ENCODE measurements at places on chromosomes 1 and 21.
A peak's percentile ranks its signal among the peaks of the same experiment; 100 is the strongest.

DNA sequence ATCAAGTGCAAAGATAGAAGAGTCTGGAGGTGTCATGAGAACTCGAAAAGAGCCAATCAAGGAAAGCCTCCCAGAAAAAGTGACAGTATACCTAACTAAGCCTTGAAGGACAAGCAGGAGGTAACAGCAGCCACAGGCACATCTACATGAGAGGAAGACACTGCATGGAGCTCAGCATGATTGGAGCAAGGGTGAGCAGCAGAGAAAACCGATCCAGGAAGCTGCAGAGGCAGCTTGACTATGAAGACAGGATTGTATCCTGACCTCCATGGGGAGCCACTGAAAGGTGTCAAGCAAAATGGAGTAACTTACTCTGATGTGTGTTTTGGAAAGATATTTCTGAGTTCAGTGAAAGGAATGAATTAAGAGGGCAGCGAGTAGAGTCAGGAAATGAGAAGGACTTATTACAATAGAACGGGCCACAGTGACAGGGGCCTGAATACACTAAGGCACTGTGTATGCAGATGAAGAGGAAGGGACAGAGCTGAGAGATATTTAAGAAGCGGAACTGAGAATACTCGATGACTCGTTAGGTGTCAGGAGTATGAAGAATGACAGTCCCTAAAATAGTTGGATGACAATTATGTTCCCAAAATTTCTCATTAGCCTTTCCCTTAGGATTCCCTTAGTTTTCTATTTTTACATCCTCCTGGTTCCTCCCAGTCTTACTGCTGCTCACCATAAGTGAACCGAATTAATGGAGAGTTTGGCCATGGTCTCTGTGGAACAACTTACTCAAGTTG, 139.3 kb upstream of the NFIA start:
- no peak for DNase-seq

GRCh38 chr1:28582248-28582615, 9.8 kb upstream of the RAB42 start:
- no peak for DNase-seq

- no peak for DNase-seq
Observed at GRCh38 chr1:7341145-7341905, 429.8 kb upstream of the VAMP3 start.

GRCh38 chr1:226798427-226799411, 59.6 kb upstream of the ITPKB start:
- DNase-seq, result no peak

- DNase-seq, result no peak
Observed at GRCh38 chr1:39269349-39269748, 64.9 kb downstream of the MACF1 start.

GRCh38 chr1:200867018-200867811, 5.6 kb upstream of the GPR25 start:
- no peak for DNase-seq

DNA sequence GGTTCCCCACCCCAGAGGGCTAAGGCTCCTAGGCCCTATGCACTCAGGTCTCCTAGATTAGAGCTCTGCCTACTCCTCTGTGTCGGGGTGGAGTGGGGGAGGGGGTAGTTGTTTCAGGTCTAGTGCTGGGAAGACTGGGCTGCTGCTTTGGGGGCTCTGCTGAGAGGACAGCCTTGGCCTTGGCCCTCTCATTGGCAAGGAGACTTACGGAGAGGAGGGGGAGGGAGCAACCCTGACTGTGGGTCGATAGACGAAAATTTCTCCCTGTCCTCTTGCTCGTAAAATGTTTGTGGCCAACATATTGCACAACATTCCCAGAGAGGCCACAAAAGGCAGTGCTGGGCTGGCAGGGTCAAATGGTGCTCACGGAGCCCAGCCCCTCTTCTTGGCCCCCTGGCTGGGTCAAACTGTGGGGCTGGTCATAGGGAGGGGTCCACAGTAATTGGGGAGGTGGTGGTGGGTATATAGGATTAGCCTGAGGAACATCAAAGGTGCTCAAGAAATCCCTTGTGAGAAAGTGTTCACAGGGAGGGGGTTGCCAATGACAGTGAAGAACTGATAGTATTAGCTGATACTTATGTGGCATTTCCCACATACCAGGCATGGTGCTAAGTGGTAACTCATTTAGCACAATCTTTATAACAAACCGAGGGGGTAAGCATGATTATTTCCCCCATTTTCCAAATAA, 8.5 kb upstream of the DMBX1 start:
- DNase-seq, result no peak

- DNase-seq, result no peak
Observed at GRCh38 chr21:41321908-41322495, 5.4 kb downstream of the FAM3B start.

- DNase-seq, result peak; percentile 23
Observed at GRCh38 chr1:231053493-231054162, 13.6 kb upstream of the FAM89A start.

DNA sequence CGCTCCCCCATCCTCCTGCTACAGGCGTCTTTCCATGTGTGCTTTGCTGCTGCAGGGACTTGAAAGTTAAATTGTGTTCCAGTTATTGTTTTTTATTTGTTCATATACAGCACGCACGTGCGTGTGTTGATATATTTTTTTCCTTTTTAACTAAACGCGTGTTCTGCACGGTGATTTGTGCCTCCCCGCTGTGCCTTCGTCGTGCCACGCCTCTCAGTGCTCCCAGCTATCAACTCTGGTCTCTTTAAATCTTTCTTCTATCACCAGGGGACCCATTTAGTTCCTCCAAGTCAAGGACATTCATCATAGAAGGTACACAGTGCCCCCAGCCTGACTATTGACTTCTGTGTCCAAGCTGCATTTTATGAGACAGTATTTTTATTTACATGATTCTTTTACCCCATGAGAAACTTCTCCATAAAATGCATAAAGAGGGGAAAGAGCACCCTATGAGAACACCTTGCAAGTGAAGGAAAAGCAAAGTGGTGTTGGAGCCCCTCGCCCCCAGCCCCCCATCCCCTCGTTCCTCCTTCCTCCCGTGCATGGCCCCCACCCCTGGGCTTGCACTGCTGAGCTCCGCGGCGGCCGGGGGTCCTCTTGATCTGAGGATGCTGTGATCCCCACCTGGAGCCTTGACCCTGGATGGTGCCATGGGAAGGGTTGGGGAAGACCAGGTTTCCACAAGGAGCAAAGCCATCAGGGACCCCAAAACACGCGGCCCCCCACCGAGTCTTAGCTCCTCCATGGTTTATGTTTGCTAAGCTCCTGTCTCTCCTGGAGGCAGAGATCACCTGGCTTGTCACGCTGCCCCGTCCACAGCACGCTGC, 45.5 kb downstream of the KCNAB2 start:
- DNase-seq, result no peak

GRCh38 chr1:203686091-203686632, 59.5 kb downstream of the ATP2B4 start:
- DNase-seq, result no peak

- DNase-seq, result no peak
Observed at GRCh38 chr1:100506217-100506616, 31.7 kb upstream of the GPR88 start.

GRCh38 chr1:188006354-188006753, 1177.6 kb downstream of the PLA2G4A start:
- no peak for DNase-seq

- DNase-seq, result no peak
Observed at GRCh38 chr1:228463559-228464455, 23.4 kb upstream of the RNF187 start.

DNA sequence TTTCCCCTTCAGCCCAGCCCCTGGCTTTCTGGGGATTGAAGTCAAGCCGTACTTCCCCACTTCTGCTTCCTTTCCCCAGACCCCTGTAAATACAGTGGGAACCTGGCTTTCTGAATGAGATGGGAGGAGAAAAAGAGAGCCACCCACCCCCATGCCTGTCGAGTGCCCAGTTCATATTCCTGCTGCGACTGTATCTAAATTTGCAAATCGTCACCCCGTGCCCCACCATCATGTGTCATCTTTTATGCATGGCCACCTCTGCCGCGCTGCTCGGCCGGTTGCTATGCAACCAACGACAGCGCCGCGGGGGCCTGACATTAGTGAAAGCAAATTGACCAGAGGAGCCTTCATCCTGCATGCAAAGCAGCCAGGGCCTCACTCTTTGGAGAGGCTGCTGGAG, 143.0 kb downstream of the ELAVL4 start:
- DNase-seq, result no peak

DNA sequence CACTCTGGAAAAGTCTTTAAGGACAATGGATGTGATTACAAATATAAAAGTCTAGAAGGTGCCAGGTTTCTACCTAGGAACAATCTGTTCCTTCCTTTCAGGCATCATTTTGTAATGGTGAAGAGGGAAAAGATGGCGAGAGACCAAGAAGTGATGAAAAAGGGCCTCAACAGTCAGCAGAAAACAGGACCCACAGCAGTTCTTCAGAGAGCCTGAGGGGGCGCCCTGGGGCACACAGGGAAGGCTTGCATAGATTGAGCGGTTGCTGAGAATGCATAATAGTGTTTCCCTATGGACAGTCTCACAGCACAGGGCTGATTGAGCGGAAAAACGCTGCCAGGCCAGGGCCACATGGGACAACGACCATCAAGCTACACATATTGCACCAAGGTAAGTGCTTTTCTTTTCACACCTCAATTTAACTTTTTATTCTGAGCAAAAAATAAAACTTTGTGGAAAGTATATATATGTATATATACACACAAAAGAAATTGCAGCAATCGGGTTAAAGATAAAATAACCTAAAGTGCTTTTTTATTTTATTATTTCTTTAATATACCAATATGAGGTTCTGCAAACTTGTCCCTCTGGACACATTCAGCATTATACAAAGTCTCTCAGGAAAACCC, 3.1 kb upstream of the YRDC start:
- peak; percentile 58 for DNase-seq

GRCh38 chr1:64315402-64315801, 112.0 kb downstream of the UBE2U start:
- DNase-seq, result no peak

DNA sequence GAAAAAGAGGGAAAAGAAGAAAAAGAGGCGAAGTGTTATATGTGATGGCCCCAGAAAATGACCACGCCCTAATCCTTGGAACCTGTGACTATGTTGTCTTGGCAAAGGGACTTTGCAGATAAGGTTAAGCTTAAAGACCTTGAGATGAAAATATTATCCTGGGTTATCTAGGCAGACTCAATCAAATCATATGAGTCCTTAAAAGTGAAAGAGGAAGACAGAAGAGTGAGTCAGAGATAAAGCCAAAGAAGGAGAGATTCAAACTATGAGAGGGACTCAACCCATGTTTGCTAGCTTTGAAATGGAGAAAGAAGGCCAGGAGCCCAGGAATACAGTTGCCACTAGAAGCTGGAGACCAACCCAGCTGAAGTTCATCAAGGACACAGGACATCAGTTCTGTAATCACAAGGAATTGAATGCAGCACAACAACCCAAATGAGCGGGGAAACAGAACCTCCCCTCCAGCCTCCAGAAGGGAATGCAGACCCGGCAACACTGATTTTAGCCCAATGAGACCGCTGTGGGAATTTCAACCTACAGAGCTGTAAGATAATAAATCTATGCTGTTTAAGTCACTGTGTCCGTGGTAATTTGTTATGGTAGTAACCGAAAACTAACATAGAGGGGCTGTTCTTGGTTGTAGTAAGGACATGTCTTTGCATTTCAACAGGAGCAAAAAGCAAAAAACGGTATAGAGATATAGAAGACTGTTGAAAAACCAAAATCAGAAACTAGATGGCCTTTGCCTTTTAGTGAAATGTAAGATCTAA, 4.2 kb upstream of the RGS8 start:
- DNase-seq, result no peak

- peak; percentile 79 for DNase-seq
Observed at GRCh38 chr1:224929335-224930237, at the start of gene DNAH14. Gene DNAH14, plus strand, starts transcription at chr1:224929675. Its CDS starts 23,028 bp downstream, at chr1:224952703.

DNA sequence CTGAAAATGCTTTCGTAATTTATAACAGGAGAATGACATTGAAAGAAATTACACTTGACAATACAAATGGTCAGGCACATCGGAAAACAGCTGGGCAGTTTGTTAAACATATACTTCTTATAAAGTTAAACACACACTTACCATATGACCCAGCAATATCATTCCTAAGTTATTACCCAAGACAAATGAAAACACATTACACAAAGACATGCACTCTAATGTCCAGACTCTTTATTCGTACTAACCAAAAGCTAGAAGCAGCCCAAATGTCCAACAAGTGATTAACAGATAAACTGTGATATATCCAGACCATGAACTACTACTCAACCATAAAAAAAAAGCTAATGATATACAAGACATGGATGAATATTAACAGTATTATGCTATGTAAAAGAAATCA, 8.5 kb downstream of the AKT3 start:
- DNase-seq, result no peak

- DNase-seq, result no peak
Observed at GRCh38 chr1:185156288-185156853, 382 bp downstream of the TRMT1L start.

- no peak for DNase-seq
Observed at GRCh38 chr21:31902438-31902837, 29.6 kb downstream of the HUNK start.

DNA sequence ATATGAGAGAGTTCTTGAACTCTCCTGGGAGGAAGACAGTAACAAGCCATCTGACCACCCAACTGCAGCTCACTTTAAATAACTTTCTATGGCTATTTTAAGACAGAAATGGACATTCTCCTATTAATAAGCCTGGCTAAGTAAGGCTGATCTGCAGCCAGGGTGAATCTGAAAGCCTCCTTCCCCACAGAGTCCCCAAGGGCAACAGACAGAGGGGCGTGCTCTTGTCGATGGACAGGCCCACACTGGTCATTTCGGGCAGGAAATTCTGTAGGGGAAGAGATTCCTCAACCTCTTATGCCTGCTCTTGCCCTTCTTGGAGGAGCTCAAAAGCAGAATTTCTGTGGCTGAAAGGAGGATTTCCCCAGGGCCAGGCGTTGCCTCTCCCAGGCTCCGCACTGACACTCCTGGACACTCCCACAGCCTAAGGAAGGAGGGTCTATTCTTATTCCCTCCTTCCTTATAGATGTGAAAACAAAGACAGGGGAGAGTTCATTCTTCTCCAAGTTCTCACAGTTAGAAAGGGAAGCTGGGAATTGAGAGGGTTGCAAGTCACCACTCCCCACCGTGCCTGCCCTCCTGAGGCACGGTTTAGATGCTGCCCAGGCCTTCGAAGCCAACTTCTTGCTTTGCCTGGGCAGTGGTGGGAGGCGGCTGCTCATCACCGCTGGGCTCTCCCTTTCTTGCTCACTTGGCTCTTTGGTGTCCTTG, 17.9 kb upstream of the KANK4 start:
- DNase-seq, result no peak

DNA sequence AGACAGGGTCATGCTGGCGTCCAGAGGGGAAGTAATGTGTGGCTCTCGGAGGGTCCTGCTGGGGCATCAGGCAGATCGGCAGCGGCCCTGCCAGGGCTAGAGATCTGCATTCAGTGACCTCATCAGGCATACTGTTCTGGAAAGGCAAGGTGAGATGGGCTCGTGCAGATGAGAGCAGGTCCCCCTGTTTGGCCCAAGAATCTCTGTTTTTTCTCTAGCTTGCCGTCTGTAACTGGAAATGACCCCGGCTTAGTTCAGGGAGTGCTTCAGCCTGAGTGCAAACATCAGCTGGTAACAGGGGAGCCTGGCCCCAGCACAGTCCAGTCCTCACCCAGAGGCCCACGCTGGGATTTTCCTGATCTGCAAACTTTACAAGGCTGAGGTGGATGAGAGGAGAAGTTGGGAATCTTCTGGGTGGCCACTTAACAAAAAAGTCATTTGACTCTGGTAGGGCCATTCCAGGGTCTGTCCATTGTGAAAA, 2.1 kb downstream of the FAM163A start:
- no peak for DNase-seq

- DNase-seq, result no peak
Observed at GRCh38 chr1:43893006-43893405, 40.6 kb upstream of the ARTN start.
